Fibroblast of mammary gland (primary cell): ENCODE measurements at places on chromosomes 5 and 9.
A peak's percentile ranks its signal among the peaks of the same experiment; 100 is the strongest.

DNA sequence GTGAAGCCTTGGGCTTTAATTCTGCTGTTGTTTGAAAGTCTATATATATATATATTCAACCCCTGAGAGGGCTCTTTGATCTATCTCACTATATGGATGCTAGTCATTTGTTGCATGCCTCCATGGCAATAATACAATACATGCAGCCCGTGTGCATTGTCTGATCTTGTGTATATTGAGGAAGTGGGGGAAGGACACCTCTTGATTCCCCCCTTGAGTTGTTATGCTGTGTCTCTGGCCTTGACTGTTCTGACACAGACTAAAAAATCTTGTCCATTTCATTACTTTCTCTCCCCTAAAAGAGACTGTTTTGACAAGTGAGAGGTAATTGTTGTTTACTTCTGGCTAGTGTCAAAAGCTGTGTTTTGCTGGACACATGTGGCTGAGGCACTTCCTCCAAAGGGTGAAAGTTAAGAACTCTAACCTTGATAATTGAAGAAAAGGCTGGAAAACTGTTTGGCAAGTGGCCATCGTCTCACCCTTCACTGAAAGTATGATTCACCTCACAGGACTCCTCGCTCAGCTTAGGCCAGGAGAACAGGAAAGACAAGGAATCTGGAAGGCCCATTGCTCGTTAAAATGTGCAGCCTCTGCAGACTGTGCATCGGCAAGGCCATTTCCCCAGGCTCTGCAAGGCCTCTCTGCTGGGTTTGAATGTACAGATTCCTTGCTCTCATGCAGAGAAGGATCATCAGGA is 304.0 kb downstream of the PRELID2 start:
- DNase-seq, result peak; percentile 72

DNA sequence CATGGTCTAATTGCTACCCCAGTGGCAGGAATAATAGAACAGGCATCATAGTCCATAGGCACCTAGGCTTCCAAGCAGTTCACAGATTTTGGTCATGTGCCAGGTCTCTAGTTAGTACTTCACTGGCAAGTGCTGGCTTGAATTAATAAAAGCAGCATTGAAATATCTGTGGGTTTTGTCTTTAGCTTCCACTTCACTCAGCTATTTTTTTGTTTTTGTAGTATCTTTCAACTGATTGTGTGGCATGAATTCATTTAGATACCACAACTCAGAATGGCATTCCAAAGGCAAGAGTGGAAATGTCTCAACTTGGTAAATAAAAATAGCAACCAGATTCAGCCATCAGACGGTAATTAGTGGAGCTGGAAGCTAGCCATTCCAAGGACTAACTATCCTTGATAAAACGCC is 27.9 kb upstream of the ITGA2 start:
- DNase-seq, result no peak

- DNase-seq, result peak; percentile 53
Observed at GRCh38 chr5:127447827-127448226, 69.6 kb upstream of the PRRC1 start.

DNA sequence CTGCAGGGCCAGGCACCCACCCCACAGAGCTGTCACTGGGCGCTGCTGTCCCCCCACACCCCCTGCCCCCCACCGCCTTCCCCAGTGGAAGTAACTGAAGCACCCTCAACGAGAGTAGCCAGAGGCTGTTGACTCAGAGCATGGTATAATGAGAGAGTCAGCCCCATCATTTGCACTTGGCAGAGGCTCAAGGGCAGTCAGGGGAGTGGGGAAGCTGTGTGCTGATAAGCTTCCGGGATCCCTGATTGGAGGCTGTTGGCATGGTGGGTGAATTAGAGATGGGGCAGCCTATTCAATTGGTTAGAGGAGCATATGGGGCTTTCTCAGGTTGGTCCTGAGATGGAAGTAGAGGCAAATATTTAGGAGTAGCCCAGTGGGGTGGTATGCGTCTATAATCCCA is 77.1 kb upstream of the GOLM1 start:
- no peak for DNase-seq

- no peak for DNase-seq
Observed at GRCh38 chr5:10370931-10371330, 17.4 kb downstream of the MARCHF6 start.

DNA sequence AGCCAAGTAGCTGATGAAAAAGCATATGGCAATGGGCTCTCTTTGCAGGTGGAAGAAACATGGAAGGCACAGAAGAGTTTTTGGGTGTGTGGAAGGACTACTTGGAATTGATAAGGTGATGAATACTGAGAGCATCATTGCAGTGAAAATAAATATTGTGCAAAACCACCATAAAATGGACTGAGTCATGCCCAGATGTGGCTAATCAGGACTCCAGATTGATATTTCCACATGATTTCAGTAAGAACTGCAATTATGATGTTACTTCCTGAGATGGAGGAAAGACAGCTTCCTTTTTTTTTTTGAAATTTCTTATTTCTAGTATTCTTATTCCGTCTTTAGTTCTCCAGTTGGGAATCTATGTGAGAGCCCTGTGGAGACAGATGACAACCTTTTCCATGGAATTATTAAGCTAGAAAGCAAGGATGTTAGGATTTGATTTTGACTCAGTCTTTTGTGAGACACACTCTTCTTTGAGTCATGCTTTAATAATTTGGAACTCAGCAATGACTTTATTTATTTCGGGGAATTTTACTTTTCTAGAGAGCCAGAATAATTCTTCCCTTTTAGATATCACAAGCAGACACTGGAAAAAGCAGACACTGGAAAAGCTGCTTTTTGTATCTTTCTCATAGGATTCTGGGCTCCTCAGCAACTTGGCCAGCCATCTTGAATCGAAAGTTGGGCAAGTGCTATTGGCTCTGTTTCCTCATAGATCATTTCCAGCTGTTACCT is 94.2 kb upstream of the VCAN start:
- DNase-seq, result peak; percentile 96

- DNase-seq, result no peak
Observed at GRCh38 chr9:104750185-104750767, 2.8 kb downstream of the NIPSNAP3A start.

DNA sequence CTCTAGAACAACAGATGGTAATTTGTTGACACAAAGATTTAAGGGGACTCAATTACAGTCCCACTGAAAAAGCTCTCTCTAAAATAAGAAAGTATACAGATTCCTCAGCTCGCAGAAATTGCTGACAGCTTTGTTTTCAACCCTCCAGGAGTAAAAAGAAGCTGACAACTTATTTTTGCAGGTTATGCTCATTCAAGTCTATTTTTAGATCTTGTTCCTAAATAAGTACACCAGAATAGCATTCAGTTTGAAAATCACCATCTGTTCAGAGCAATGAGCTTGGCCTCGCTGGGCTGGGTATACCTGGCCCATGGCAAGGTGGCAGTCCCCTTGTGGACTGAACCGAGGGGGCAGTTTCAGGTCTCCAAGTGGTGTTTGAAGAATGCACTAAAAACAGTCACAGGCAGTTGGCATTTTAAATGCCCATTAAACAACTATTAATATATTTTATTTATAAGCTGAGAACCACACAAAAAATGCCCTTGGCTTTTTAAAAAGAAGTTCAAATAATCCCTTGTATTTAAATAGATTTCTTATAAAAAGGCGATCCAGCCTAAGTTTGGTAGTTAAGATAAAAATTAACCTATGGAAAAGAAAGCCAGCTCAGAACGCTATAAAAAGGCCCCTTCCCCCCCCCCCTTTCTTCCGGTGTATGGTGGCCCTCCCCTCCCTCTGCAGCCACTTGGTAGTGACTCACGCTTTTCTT is 169.2 kb downstream of the AUH start:
- DNase-seq, result peak; percentile 35

DNA sequence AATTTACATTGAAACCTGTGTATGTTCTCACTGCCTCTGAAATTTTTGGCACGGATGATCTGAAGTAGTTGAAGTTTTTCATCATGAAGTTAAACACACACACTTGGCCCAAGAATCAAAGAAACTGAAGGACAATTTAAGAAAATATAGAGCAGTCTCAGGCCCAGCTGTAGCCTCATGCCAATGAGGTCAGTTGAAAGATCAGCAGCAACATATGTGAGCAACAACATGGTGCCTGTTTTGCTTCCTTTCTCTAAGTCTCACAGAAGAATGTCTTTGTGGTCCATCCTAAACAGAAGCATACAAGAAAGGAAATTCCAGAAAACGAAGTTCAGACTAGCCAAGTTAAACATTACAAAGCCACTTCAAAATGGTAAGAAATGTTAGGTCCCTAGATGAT is 1737.2 kb downstream of the MAT2B start:
- DNase-seq, result no peak

- DNase-seq, result peak; percentile 83
Observed at GRCh38 chr5:121199216-121199999, 652.3 kb upstream of the FTMT start.

- peak; percentile 70 for DNase-seq
Observed at GRCh38 chr5:61330845-61331406, 1.1 kb upstream of the ZSWIM6 start.

- peak; percentile 86 for DNase-seq
Observed at GRCh38 chr5:158155811-158156505, 297.0 kb upstream of the CLINT1 start.

DNA sequence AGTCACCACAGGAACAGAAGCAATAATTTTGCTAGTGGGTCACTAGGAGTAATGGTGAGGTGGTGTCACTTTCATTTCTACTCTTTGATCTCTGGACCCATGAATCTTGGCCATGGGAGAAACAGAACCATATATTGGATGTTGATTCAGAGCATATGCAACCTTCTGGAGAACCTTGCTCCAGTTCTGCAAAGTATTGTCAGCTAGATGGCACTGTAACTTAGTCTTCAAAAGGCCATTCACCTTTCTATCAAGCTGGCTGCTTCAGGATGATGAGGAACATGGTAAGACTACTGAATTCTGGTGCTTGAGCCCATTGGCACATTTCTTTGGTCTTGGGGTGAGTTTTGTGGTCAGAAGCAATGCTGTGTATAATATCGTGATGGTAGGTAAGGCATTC is 129.1 kb upstream of the FBN2 start:
- DNase-seq, result no peak

DNA sequence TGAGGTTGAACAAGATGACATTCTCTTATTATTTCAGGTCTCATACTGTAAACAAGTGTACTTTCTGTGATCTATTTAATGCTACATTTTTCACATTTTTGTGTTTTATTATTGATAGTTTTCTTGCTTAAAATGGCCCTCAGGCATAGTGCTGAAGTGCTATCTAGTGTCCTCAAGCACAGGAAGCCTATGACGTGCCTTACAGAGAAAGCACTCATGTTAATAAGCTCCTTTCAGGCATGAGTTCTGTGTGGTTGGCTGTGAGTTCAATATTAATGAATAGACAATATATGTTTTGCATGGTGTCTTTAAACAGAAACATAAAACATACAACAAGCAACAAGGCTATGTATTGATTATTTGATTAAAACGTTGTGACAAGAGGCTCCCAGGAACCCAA is 450.1 kb downstream of the PLK2 start:
- DNase-seq, result no peak

GRCh38 chr9:130226112-130226511 is 39.4 kb upstream of the HMCN2 start:
- DNase-seq, result no peak

DNA sequence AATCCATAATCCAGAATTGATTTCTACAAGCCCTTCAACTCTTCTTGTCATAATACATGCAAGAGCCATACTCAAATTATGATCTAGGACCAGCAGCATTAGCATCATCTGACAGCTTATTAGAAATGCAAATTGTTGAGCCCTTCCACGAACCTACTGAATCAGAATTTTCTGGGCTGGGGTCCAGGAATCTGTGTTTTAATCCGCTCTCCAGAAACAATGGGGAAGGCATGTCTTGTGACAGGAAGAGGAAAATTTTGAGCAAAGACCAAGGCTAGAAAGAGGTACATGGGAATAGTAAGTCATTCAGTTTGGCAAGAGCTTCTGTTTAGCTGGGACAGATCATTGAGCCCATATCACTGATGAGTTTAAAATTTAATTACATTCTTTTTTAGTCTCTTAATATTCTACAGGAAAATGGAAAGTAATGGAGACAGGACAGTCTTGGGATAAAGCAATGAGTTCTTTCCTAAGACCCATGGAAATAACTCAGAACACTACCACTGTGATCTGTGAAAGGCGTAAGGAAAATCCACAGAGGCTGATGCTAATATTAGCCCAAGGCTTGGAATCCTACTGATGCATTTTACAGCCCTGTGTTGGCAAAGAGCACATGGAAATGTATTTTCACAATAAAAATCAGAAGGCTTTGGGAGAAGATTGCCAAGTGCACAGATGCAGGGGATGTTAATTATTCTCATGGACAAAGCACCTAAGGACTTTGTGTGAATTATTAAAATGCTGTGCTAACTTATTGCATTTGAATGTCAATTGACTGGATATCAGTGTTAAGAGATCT is 73.7 kb upstream of the STK32A start:
- DNase-seq, result peak; percentile 28

- no peak for DNase-seq
Observed at GRCh38 chr5:98513380-98513779, 260.1 kb upstream of the RGMB start.

DNA sequence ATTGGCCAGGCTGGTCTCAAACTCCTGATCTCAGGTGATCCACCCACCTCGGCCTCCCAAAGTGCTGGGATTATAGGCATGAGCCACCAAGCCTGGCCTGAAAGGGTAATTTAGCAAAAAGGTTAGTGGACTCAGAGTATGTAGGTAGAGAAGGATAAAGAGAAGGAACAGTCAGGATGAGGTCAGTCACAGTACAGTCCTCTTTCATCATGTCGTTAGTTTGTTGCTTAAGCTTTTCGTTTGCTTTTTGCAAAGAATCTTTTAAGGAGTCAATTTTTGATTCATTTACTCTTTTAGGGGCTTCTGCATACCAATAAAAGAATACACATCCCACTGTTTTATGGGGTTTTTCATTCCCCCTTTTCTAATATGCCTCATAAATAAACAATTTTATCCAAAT is 17.8 kb upstream of the GBGT1 start:
- DNase-seq, result no peak

DNA sequence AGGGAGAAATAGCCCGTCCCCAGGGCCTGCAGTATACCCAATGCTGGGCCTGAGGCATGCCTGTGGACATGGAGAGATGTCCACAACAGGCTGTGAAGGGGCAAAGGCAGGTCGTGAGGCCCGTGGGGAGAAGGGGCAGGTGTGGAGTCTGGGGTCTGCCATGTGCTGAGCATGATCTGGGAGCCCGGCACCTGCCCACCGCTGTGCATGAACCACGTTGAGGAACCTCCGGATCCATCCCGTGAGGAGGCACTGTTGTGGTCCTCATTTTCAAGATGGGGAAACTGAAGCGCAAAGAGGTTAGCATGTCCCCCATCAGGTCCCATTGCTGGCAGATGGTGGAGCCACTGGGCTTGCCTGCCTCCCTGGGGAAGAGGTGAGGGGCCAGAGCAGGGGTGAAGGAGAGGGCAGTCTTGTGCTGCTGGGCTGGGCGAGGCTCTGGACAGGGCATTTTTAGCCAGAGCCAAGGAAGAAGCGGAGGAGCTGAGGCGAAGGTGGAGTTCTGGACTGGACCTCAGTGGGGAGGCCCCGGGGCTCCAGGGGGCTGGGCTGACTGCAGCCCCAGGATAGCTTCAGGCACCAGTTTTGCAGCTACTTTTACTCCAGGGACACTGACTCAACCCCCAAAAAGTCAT is 46.5 kb downstream of the LRSAM1 start:
- DNase-seq, result no peak
